A549 treated with dexamethasone at 1 μM for 4 hours (cell line): ENCODE measurements at places on chromosomes 3 and 15. TPM values are rescaled to one million over a fixed set of nuclear protein-coding genes. Genes with fewer than 3 reads are reported as not detected.

The CCDC39 gene
- total RNA-seq = not detected in 5 replicates

The HIGD2B gene
- total RNA-seq = 0.10 TPM in 1 of 5 replicates, not detected in the others

The CHRNA3 gene
- total RNA-seq = 0.18 to 1.1 TPM (median 0.45 TPM) in 5 replicates

The ARPP21 gene
- total RNA-seq = 0.02 to 0.19 TPM (median 0.03 TPM) in 5 replicates
